ENCODE measurements at places on chromosomes 2 and 18.

- DNase-seq, result no peak
Observed at GRCh38 chr2:186484062-186484735, 1.9 kb upstream of the ZC3H15 start.

DNA sequence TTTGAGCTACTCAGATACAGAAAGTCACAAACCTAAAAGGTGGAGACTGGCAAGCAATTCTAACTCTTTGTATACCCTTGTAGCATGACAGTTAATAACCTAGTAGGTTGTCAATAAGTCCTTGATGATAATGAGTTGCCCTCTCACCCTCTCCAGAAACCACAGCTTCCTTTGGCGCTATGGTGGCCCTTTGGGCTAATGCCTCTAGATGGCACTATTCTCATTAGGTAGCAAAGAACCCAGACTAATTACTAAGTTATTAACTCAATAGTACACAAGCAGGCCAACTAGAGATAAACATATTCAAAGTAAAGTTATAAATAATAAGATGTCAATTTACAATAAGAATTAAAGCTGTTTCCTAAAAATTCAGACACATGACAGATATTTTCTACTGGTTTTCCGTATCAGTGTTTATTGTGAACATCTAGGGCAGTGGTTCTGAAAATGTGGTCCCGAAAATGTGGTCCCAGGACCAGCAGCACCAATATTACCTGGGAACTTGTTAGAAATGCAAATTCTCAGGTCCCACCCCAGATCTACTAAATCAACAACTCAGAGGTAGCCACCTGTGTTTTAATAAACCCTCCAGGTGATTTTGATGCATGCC, 41.1 kb downstream of the LDAH start:
- no peak for DNase-seq

GRCh38 chr2:138507267-138507666, 5.7 kb downstream of the SPOPL start:
- DNase-seq, result no peak

GRCh38 chr2:198517976-198518375, 713.6 kb downstream of the PLCL1 start:
- DNase-seq, result no peak

- DNase-seq, result no peak
Observed at GRCh38 chr18:50715919-50716318, 103.9 kb downstream of the MRO start.

DNA sequence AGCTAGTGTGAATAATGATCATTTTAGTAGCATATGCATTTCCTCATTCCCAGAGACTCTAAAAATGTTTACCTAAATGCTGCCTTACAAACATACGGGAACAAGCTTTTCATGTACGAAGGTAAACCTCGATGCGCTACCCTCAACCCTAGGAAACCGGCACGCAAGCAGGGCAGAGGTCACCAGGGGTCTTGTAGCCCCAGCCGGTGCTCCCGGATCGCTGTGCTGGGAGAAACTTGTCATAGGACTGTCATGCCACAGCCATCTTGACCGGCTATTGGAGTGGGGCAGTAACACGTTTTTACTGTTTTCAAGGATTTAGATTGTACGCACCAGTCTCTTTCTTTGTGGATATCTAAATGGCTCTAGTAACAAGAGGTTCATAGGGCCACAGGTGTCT, 34.8 kb upstream of the NFATC1 start:
- no peak for DNase-seq

- DNase-seq, result no peak
Observed at GRCh38 chr2:189466656-189467055, 25.4 kb downstream of the WDR75 start.

DNA sequence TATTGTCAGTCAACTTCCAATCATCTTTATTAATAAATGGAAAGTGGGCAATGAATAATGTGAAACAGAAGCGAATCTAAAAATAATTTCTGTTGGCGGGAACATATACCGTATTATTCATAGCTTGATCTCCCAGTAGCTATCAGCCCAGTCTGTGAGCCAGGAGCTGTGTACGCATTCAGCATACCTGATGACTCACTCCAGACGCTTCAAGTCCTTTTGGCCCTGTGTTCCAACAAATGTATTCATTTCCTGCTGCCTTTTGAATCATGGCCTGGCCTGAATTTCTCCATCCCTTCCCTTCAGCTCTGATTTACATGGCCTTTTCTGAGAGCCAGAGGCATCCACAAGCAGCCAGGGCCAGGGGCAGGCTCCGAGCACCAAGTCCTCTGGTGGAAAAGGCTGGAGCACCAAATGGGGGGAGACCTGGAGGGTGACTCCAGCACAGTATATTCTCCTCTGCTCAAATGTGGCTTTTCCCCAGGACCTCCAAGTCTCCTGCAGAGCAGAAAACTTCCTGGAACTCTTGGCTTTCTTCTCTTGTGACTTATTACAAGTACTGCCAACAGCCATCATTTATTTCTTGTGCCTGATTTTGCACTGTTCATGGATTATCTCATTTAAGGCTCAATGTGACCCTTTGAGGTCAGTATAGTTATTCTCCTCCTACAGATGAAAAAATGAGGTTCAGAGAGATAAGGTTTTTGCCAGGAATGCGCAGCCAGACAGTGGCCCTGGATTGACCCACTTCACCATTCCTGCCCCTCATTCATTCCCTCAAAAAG, 108.7 kb downstream of the EN1 start:
- no peak for DNase-seq

DNA sequence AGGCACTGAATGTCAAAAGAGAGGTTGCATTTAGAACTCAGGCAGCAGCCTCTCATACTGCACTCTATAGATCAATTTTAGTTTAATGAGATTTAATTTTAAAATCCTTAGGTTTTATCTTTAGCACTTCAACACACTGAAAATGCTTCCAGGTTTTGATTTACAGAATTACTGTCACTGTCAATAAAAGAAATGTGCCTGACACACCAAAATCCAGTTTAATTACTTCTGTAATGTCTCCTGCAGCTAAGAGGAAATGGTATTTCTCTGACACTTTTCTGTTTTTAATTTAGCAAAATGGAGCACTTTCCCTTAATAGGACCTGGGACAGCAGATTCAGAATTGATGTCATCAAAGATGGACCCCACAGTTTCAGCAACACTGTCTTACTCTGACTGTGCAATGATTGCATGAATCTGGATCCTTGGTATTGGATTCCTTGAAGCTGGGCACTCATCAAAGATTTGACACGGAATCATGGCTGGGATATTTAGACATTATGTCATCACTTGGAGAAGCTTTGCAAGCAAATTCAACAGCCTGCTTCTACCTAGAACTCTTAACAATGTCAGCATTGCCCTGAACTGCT, 576.5 kb downstream of the NRXN1 start:
- no peak for DNase-seq

DNA sequence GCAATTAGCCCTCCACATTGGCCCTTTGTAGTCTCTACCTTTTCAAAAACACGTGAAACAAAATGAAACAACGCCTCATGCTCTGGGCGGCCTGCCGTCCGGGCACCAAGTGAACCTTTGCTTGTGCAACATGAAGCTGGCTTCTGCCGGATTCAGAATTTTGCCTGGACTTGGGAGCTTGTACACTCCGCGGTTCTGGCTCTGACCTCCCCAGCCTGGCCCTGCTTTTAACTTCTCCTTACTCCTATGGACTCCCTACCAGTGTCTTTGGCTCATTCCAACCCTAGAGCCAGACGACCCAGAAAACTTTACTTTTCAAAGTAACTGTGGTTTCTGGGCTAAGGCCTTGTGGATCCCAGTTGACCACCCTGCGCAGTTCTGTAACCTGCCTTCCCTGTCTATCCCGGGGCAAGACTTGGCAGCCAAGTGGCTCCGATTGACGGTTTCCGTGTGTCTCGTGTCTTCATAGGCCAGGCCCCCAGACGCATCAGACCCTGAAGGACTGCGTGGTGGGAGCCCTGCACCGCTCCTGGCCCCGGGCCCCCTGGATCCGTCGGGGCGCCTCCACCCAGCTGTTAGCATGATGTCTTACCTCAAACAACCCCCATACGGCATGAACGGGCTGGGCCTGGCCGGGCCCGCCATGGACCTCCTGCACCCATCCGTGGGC, 1.9 kb downstream of the OTX1 start:
- DNase-seq, result no peak

Measured in amygdala (tissue), 56 donors.